Heart left ventricle (tissue), 16 donors: ENCODE measurements at places on chromosomes 11 and 22. TPM values are rescaled to one million over a fixed set of nuclear protein-coding genes. Genes with fewer than 3 reads are reported as not detected.

DNA sequence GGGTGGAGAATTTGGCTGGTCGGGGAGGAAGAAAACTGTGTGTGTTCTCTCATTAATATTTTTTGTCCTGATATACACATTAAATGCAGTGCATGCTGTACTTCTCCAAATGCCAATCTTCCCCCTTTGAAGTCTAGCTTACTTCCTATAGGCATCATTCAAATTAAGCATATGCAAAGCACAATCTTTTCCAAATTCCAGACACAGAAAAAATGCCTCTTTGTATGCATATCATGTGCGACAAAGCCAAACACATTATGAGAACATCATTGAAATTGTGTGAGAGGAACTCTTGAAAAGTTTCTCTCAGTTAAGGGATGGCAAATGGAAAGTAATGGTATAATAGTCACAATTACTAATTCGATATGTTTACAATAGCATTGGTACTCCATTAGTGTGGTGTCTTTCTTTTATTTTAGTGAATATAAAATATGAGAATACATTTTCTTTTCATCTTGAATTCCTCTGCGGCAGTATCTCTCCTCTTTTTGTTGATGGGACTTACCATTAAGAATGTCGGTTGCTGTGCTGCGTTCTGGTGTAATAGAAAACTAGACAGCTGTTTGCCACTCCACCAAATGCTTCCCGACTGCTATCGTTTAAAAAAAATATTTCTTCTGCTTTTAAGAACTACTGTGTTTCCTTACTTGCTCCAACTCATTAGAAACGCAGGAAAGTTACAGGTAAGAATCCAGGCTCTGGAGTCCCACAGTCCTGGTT lies 19.3 kb upstream of the NRIP3 start:
- no peak overlapping the region for H3K4me3 ChIP-seq
- H3K27me3 ChIP-seq: no peaks in the 10 kb centered on the region
- H3K36me3 ChIP-seq: no peaks in the 10 kb centered on the region
- H3K4me1 ChIP-seq: peaks cover 9% of the 10 kb centered on the region

- H3K4me3 ChIP-seq: no peak overlapping the region
- no peaks in the 10 kb centered on the region for H3K27me3 ChIP-seq
- H3K36me3 ChIP-seq: no peaks in the 10 kb centered on the region
- no peak overlapping the region for H3K27ac ChIP-seq
- DNase-seq: no peak
Observed at GRCh38 chr22:23233752-23234408, 53.6 kb downstream of the BCR start.

IGLL1 gene
- not detected for total RNA-seq

SLC22A8 gene
- total RNA-seq: not detected

GRCh38 chr11:2849994-2850770 lies 35.4 kb downstream of the CDKN1C start:
- H3K4me1 ChIP-seq: no peaks in the 10 kb centered on the region
- DNase-seq: no peak
- no peak overlapping the region for H3K27ac ChIP-seq
- no peaks in the 10 kb centered on the region for H3K36me3 ChIP-seq
- H3K4me3 ChIP-seq: no peak overlapping the region

UBQLN3 gene
- total RNA-seq: not detected

LAYN gene
- 6.3 TPM for total RNA-seq

TPH1 gene
- total RNA-seq: 0.45 TPM

PCSK7 gene
- total RNA-seq: 26.2 TPM

- DNase-seq: no peak
- H3K27ac ChIP-seq: peak overlapping the region; percentile 43
- no peak overlapping the region for H3K4me3 ChIP-seq
Observed at GRCh38 chr22:20024650-20025397, 3.9 kb downstream of the TANGO2 start.

DNA sequence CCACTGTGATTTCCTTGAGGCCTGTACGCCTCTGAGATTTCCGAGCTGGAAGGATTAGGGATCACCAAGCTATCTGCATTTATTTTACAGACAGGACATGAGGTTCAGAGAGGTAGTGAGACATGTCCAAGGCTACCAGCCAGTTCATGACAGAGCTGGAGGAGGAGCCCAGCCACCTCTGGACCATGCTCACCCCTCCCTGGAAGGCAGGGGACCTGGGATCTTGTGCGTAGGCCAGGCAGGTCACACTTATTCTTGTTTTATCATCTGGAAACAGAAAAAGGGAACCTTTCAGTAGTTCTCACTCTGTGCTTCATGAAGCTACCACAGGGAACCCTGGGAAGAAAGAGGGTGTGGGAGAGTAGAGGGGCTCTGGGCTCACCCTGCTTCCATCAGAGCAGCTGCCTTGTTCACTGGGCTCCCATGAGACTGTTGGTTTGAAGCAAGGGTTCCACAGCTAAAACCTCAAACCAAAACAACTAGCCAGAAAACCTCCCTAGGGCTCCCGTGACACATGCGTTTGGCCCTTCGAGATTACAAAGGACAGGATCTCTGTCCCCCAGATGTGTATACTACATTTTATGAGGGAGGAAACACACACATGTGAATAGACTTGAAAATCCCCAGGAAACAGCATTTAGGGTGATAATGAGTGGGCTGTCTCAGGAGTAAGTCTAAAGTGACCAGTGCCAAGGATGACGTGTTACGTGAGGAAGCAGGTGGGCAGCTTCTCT lies 106.4 kb downstream of the DSCAML1 start:
- no peaks in the 10 kb centered on the region for H3K36me3 ChIP-seq
- H3K27me3 ChIP-seq: no peaks in the 10 kb centered on the region
- no peak overlapping the region for H3K27ac ChIP-seq
- H3K4me1 ChIP-seq: no peaks in the 10 kb centered on the region

GRCh38 chr11:45654231-45655011 lies 11.0 kb downstream of the CHST1 start:
- no peaks in the 10 kb centered on the region for H3K27me3 ChIP-seq
- no peak overlapping the region for H3K27ac ChIP-seq
- peaks cover 23% of the 10 kb centered on the region for H3K4me1 ChIP-seq
- H3K4me3 ChIP-seq: no peak overlapping the region
- no peaks in the 10 kb centered on the region for H3K36me3 ChIP-seq
- no peak for DNase-seq

DNA sequence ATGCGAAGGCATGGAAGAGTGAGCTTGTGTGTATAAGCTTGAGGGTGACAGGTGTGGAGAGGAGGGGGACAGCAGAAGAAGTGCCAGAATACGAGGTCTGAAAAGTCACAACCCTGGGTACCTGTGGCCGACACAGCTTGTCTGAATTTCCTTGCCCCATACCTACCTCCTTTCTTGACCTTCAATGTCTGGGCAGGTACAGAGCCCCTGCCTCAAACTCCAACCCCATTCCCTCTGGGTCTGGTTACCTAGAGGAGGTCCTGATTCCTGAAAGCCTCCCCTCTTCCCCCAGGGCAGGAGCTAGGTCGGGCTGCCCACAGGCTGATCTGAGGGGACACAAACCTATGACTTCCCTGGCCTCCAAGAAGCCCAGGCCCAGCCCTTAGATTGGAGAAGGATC lies 36.6 kb upstream of the FCHSD2 start:
- H3K27me3 ChIP-seq: no peaks in the 10 kb centered on the region
- H3K4me3 ChIP-seq: no peak overlapping the region
- DNase-seq: no peak
- peaks cover 30% of the 10 kb centered on the region for H3K4me1 ChIP-seq

DNA sequence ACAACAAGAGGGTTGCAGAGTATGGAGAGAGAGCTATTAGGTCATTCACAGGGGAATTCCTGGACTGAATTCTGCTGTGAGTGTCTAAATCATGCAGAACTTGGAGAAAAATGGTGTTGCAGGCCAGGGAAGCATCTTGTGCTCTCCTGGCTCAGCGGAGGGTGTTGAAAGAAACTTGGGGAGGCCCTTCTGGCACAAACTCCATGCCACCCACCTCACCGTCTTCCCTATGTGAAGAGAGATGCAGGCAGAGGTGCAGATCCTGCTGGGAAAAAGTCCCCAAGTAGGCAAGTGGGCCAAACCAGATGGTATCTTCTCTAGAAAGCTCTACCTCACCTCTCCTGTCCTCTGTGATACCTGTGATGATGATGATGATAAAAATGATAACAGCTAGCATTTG lies 604.3 kb upstream of the API5 start:
- no peaks in the 10 kb centered on the region for H3K27me3 ChIP-seq
- H3K4me1 ChIP-seq: no peaks in the 10 kb centered on the region
- no peak for DNase-seq
- no peaks in the 10 kb centered on the region for H3K36me3 ChIP-seq
- H3K27ac ChIP-seq: no peak overlapping the region
- H3K4me3 ChIP-seq: no peak overlapping the region

LYVE1 gene
- total RNA-seq: 10.2 TPM

- no peak for DNase-seq
- H3K36me3 ChIP-seq: peaks cover 72% of the 10 kb centered on the region
- peaks cover 7% of the 10 kb centered on the region for H3K4me1 ChIP-seq
- no peak overlapping the region for H3K4me3 ChIP-seq
Observed at GRCh38 chr11:12212174-12212820, 101.9 kb downstream of the MICAL2 start.

DNA sequence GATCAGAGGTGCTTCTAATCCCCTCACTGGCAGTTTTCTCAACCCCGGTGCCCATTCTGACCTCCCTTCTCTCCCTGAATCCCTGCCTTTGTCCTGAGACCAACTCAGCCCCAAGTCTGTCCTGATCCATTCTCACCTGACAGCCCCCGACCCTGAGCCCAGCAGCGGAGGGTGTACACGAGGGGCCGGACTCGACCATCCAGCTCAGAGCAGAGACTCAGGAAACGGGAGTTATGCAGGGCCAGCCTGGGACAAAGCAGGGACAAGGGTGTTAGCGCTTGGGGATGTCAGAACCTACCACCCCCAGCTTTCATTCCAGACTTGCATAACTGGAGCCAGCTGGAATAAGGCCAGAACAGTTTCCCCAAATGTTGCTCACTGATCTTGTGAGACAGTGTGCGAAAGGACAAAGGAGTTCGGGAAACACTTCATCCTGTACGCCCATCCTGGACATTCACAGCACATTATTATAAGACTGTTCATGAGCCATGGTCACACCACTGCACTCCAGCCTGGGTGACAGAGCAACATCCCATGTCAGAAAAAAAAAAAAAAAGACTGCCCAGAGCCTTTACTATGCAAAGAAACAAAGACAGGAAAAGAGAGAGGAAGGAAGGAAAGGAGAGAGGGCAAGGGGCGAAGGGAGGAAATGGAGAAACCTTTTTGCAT lies 3.5 kb upstream of the EEF1G start:
- H3K4me3 ChIP-seq: no peak overlapping the region
- H3K27ac ChIP-seq: peak overlapping the region; percentile 95
- peaks cover 59% of the 10 kb centered on the region for H3K36me3 ChIP-seq
- H3K27me3 ChIP-seq: no peaks in the 10 kb centered on the region
- DNase-seq: peak; percentile 78
- peaks cover 44% of the 10 kb centered on the region for H3K4me1 ChIP-seq

BTG4 gene
- total RNA-seq: not detected

- H3K4me1 ChIP-seq: no peaks in the 10 kb centered on the region
- H3K36me3 ChIP-seq: no peaks in the 10 kb centered on the region
- no peak overlapping the region for H3K27ac ChIP-seq
- H3K27me3 ChIP-seq: no peaks in the 10 kb centered on the region
- no peak for DNase-seq
Observed at GRCh38 chr22:29442976-29443375, 4.6 kb downstream of the RFPL1 start.

DNA sequence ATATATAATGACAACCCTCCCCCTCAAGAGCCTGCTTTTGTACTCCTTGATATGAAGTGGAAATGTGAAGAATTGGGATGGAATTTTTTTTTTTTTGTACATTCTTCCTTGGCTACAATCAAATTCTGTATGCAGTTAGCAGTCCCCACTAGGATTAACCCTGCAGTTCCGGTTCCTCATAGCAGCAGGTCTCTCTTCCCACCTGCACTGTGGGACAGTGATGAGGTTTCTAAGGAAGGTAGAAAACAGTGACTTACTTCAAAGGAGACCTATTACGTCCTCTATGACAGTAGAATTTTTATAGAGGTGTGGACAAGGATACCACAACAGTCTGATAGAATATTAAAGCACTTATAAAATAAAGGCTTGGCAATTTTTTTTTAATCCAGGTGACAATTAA lies 46.3 kb upstream of the ALKBH3 start:
- peaks cover 27% of the 10 kb centered on the region for H3K4me1 ChIP-seq
- no peak for DNase-seq
- no peak overlapping the region for H3K4me3 ChIP-seq
- no peaks in the 10 kb centered on the region for H3K36me3 ChIP-seq

GRCh38 chr11:36447947-36448346 lies 62.1 kb downstream of the TRAF6 start:
- no peak for DNase-seq
- peaks cover 30% of the 10 kb centered on the region for H3K4me1 ChIP-seq
- no peaks in the 10 kb centered on the region for H3K27me3 ChIP-seq
- no peak overlapping the region for H3K27ac ChIP-seq
- H3K4me3 ChIP-seq: no peak overlapping the region

DNA sequence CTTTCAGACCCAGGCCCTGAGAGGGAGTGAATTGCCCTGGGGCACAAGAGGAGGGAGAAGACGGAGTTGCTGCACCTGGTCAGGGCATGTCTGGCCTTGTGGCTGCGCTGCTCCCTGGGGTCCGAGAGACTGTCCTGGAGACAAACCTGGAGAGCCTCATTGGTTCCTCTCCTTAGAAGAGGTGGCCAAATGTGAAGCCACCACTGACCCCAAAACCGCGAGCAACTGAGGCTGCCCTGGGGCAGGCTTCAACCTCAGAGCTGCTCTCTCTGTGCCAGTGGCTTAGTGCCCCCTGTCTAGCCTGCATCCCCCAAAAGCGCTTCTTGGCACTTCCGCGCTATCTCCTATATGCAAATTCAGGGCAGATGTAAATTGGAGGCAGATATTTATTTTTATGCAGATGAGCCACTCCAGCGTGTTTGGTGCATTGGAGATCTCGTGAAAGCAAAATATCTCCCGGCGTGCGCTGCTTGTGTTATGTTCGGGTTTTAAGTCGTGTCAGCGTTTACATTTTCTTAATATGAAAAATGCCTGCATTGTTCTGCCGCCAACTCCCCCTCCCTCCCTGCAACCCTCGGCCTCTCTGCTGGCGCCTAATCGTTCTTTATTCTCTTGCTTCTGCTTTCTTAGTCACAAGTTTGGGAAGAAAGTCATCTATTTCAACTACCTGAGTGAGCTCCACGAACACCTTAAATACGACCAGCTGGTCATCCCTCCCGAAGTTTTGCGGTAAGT lies 69.5 kb downstream of the ARHGAP8 start:
- no peaks in the 10 kb centered on the region for H3K4me1 ChIP-seq
- no peaks in the 10 kb centered on the region for H3K36me3 ChIP-seq
- no peak overlapping the region for H3K27ac ChIP-seq
- no peaks in the 10 kb centered on the region for H3K27me3 ChIP-seq
- DNase-seq: no peak

OR10D3 gene
- not detected for total RNA-seq

GRCh38 chr11:122852074-122852795 lies 13.9 kb downstream of the CRTAM start:
- DNase-seq: no peak
- H3K27me3 ChIP-seq: no peaks in the 10 kb centered on the region
- no peak overlapping the region for H3K27ac ChIP-seq
- no peaks in the 10 kb centered on the region for H3K36me3 ChIP-seq
- H3K4me3 ChIP-seq: no peak overlapping the region
- no peaks in the 10 kb centered on the region for H3K4me1 ChIP-seq

DNA sequence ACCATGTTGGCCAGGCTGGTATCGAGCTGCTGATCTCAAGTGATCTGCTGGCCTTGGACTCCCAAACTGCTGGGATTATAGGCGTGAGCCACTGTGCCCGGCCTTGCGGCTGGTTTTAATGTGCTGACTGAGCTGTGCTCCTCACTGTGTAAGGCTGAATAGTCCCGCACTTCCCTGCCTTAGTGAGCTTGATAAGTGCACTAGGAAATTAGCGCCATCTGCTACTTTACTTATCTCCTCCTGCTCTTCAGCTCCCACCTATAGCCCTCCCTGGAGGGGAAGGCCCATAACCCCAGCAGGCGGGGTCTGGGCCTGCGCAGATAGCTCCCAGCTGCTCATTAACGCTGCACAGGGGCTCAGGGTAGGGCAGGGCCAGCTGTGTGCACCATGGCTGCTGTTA lies 49.4 kb downstream of the CLMP start:
- H3K36me3 ChIP-seq: no peaks in the 10 kb centered on the region
- peaks cover 2% of the 10 kb centered on the region for H3K4me1 ChIP-seq
- H3K27ac ChIP-seq: no peak overlapping the region
- DNase-seq: no peak
